Stimulated activated CD4-positive, alpha-beta T cell treated with anti-CD3 and anti-CD28 coated beads, Interleukin-15, amount 100 ng/mL, for 1 hour (primary cell): ENCODE measurements at places on chromosomes 7 and 10.

- no peak for DNase-seq
These were observed 2.4 kb upstream of the DENND10 start for GRCh38 chr10:119101366-119102098.

DNA sequence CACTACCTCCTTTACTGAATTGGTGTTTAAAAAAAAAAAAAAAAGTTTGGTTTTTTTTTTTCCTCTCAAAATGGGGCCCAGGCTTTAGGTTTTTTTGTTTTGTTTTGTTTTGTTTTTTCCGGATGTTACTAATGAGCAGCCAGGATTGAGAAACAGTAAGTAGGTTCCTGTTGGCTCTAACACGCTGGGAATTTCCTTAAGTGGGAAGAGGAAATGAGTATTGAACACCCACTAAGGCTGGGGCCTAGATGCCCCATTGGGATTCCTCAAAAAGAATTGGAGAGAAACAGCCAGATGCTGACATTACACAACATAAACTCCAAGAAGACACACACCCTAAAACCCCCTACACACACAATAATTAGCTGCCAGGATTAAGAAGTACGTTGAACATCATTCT, 102.2 kb upstream of the NANOS1 start:
- no peak for DNase-seq

DNA sequence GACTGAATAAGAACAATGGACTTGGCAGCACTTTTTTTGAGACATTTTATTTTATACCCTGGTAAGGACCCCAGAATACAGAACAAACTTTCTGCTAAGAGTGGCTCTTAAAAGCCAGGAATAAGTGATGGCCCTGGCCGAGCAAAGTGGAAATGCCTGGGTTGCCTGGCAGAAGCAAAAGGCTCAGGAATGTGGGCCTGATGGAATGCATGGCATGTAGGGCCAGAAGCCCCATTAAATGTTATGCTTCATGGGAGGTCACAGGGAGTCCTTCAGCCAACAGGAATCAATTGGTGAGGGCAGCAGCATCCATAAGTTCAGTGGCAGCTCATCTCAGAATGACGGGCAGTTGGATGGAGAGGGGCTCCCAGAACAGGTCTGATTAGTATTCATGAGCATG, 301.5 kb upstream of the CACNA2D1 start:
- DNase-seq: no peak

DNA sequence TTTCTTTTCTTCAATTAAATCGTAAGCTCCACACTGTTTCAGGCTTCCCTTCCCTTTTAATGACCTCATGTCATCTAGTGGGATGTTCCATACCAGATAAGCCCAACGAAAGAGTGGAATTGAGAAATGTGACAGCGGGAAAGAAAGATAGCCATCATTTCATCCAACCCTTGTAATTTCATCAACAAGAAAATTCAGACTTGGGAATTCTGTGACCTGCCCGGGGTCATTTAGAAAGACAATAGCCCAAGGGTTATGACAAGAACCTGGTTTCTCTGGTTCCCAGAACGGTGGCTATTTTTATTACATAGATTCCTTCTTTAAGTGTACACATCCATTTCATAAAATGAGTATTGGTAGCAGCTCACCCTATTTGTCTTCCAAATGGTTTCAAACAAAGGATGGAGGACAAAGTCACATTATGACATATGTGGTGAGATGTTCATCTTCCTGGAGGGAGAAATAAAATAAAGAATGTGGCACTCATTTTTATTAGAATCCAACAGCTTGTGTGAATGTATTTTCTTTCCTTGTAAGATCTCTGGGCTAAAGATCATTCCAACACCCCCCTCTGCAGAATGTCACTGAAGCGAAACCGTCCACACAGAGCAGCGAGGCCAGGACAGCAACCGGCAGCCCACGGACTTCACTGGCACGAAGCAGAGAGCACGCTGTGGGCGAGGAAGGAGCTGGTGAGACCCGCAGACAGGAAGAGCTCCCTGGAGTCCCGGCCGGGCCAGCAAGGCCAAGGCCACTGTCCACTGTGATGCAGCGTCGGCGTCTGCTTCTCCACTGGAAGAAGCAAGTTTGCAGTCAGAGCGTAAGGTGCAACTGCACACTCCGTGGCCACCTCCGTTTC, 199.9 kb downstream of the KLF6 start:
- no peak for DNase-seq

- DNase-seq: no peak
These were observed 39.5 kb downstream of the HABP2 start for GRCh38 chr10:113592380-113592779.

DNA sequence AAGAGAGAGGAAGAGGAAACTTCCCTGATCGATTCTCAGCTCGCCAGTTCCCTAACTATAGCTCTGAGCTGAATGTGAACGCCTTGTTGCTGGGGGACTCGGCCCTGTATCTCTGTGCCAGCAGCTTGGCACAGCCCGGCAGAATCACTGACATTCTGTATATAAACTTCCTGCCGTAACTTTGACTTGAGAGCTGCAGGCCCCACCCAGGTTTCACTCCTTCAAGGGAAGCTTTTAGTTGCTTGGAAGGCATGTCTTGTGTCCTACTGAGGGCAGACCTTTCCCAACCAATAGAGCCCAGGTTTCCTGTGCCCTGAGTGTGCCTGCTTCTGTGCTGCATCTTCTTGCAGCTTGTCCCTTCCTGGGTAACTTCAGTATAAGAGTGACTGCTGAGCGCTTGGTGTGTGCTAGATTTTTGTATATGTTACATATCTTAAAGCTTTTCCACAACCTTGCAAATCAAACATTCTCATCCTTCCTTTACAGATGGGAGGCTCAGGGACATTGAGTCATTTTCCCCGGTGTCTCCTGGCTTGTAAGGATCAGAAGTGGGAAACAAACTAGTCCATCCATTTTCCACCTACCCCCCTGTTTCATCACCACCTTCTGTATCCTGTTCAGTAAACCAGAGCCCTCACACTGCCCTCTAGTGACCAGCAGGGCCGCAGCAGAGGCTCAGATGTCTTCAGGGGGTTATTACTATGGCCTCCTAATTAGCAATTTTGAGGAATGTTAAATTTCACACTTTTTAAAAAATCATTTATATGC, 225.2 kb upstream of the PRSS58 start:
- DNase-seq: peak; percentile 29

DNA sequence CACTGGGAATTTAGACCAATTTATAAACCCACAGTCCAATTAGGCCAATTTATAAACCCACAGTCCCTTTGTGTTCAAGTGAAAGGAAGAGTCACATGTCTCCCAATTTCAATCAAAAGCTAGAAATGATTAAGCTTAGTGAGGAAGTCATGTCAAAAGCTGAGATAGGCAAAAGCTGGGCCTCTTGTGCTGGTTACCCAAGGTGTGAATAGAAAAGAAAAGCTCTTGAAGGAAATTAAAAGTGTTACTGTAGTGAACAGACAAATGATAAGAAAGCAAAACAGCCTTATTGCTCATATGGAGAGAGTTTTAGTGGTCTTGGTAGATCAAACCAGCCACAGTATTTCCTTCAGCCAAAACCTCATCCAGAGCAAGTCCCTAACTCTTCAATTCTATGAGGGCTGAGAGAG, 245.0 kb downstream of the HDAC9 start:
- DNase-seq: no peak

GRCh38 chr10:30368065-30368718, 19.1 kb upstream of the MTPAP start:
- no peak for DNase-seq

GRCh38 chr10:21199501-21199900, 302.4 kb upstream of the NEBL start:
- DNase-seq: no peak

DNA sequence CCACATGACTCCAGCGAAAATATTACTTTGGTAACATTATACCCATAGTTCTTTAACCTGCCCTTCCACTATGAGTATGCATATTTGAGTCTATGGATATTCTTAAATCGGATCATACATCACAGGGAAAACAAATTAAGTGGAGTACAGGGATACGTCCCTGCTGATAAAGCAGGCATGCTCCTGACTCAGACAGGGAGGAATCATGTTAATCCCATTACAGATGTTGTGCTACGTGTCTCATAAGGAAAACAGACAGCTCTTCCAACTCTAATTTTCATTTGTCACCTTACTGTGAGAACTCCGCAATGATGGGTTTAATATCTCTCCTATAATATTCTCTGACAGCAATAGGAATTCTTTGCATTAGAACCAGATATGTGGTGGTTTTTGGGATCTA, 469.5 kb upstream of the POM121L12 start:
- DNase-seq: no peak

- no peak for DNase-seq
These were observed 184.9 kb downstream of the DNAJB6 start for GRCh38 chr7:157521752-157522151.

- DNase-seq: no peak
These were observed 102.3 kb downstream of the HECTD2 start for GRCh38 chr10:91512458-91512857.

- DNase-seq: no peak
These were observed 260.6 kb downstream of the RNLS start for GRCh38 chr10:88322324-88323063.

GRCh38 chr7:37259319-37259821, 189.3 kb downstream of the ELMO1 start:
- DNase-seq: no peak

GRCh38 chr7:133470-133869, 58.9 kb upstream of the FAM20C start:
- DNase-seq: no peak

GRCh38 chr7:112504093-112504695, 23.4 kb downstream of the LSMEM1 start:
- no peak for DNase-seq

GRCh38 chr10:130809181-130809580, 502.3 kb downstream of the TCERG1L start:
- no peak for DNase-seq

DNA sequence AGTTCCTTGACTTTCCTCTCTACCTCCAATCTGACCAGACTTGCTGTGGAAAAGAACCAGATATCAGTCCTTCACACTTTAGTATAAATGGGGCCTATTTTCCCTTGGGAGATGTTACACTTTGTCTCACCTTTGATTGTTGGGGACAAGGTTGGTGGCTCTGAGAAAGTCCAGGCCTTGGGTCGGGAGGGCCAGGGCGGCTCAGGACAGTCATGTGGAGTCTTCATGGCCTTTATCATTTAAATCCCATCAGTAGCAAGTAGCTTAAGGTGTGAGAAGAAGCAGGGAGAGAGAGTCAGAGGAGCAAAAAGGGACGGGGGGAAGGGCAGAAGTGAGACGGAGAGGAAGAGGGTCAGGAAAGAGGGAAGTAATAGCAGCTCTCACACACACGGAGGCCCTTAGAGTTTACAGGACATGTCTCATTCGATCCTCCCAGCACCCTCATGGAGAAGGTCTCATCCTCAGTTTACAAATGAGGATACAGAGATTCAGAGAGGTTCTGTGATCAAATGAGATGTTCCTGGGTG, 40.5 kb downstream of the TBATA start:
- DNase-seq: no peak

DNA sequence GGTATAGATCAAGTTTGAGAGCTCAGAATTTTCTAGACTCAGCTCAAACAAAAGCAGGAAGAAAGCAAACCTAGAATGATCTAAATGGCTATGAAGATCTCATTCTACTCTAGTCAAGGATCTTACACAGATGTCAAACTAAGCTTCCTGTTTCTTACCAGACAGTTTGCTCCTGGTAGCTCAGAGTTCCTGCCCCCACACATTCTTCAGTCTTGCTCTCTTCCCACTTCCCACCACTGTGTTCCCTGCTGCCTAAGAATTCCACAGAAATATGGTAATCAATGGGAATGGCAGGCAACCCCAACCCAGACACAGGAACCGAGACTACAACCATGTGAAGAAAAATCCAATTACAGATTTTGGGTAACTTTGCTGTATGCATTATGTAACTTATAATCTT, 133.4 kb upstream of the PTN start:
- DNase-seq: no peak

DNA sequence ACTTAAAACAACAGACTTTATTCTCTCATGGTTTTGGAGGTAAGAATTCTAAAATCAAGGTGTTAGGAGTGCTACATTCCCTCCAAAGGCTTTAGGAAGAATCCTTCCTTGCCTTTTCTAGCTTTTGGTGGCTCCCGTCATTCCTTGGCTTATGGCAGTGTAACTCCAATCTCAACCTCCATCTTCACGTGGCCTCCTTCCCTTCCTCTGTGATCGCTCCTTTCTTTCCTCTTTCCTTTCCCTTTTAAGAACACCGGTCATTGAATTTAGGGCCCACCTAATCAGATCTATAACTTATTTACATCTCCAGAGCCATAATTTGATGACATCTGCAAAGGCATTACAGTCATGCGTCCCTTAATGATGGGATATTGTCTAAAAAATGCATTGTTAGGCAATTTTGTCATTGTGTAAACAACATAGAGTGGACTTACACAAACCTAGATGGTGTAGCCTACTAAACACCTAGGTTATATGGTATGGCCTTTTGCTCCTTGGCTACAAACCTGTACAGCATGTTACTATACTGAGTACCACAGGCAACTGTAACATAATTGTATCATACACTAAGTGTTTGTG, 5.9 kb upstream of the HERC4 start:
- no peak for DNase-seq

DNA sequence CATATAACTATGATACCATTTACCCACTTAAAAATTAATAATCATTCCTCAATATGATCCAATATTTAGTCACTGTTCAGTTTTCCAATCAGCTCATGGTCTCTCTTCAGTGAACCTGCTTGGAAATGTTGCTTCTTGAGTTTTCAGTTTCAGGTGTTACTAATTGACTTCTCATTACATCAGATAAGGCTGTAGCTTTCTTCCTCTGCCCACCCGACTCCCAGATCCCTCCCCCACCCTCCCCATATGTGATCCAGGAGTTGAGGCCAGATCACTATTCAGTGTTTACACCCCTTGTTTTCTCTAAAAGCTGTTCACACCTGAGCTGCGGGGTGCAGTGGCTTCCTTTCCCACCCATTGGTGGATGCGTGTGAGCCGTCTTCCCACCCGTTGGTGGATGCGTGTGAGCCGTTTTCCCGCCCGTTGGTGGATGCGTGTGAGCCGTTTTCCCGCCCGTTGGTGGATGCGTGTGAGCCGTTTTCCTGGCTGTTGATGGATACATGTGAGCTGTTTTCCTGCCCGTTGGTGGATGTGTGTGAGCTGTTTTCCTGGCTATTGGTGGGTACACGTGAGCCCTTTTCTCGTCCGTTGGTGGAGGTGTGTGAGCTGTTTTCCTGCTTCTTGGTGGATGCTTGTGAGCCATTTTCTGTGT, 3.2 kb upstream of the MTG1 start:
- no peak for DNase-seq

DNA sequence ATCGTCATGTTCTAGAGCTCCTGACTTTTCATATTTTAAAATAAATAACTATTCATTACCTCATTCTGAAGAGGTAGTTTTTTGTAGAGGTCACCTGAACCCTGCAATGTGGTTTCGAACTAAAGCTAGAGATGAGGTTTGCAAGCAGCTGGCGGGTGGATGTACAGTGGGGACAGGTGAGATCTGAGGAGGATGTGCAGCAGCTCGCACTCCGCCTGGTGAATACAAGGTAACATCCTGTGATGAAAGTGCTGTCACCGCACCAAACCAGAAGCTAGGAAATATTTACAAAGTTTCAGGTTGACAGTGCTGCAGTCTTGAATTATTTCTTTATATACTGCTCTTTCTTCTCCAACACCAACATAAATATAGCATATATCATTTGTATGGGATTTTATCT, 26.5 kb downstream of the NDUFB2 start:
- DNase-seq: no peak

GRCh38 chr10:103893817-103894216, 24.2 kb downstream of the STN1 start:
- no peak for DNase-seq
